ENCODE measurements at places on chromosomes 6 and 20.
A peak's percentile ranks its signal among the peaks of the same experiment; 100 is the strongest.

GRCh38 chr6:158060455-158061360 is 79.0 kb downstream of the SYNJ2 start:
- DNase-seq = no peak

GRCh38 chr6:44917430-44917829 is 410.7 kb upstream of the RUNX2 start:
- DNase-seq = no peak

DNA sequence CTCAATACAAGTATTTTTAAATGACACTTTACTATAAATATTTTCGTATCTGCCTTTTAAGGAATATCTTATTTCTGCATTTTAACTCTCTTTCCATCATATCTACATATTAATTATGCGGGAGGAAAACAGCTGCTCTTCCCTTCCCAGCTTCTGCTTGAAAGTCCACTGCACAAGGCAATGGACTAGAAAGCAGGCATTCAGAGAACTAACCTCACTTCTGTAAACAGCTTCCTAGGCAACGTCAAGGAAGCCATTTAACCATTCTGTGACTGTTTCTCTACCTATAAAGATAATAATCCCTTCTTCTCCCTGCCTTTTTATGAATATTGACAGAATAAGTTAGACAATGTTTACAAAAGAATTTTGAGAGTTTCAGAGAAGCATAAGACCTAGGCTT is 319.4 kb downstream of the BTBD9 start:
- DNase-seq = no peak

GRCh38 chr20:20755674-20756319 is 43.4 kb upstream of the RALGAPA2 start:
- DNase-seq = no peak

DNA sequence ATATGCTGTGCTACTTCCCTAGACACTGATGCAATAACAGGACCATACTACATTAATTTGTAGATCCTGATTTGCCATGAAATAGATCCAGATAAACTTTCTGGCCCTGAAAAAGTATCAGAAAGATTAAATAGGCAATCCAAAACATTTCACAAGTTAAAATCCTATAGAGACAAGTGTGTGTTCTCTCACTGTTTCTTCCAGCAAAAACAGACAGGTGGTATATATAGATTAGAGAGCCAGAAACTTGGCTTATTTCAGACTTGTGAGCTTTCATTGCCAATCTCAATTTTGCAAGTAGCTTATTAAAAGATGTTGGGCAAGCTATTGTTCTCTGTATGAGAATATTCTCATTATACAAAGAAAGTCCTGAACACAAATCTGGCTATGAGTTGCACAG is 289.1 kb upstream of the MANEA start:
- DNase-seq = no peak

- no peak for DNase-seq
These were observed 36.8 kb downstream of the CENPW start for GRCh38 chr6:126376682-126377081.

DNA sequence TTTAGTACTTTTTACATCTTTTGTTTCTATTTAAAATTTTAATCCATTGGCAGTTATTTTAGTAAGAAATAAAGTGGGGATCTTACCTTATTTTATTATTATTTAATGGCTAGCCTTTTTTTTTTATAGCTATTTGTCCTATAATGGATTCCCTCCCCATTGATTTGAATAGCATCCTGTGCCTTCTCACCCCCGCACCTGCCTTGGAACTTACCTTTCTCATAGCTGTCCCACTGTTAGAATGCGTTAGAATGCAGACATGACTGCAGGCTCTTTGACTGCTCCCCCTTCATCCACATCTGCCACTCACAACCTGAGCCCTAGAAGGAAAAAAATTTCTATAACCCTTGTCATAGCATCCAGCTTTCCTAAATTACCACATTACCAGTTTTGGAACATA is 9.1 kb downstream of the PKIB start:
- DNase-seq = no peak

- DNase-seq = no peak
These were observed 30.9 kb upstream of the MLN start for GRCh38 chr6:33834401-33835392.

- DNase-seq = no peak
These were observed 157.5 kb downstream of the RFPL4B start for GRCh38 chr6:112504621-112505020.

DNA sequence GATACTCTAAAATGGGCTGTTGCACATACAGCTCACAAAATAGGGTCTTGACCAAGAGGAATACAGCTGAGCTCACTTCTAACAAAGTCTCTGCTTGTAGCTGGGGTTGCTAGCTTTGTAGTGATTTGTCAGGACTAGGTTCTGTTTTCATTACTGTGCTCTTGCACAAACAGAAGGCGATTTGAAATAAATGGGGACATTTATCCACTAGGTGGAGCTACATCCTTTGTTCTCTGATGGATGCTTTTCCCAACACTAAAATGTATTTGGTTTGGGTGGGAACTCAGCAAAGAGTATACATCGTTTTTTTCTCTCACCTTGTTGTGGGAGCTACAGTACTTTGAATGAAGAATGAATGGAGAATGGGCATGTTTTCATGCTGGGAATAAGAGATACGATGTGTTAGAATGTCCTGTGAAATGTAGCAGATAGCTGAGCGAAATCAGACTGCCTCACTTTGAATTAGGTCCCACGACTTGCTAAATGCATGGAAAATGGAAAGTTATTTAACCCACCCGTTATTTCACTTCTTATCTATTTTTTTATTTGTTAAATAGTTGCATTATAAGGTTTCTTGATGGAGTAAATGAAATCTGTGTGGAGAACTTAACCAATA is 494.7 kb upstream of the MAP3K7 start:
- DNase-seq = peak; percentile 21

GRCh38 chr6:116406678-116407345 is 36.1 kb downstream of the DSE start:
- no peak for DNase-seq

- DNase-seq = no peak
These were observed 480.9 kb upstream of the NOX3 start for GRCh38 chr6:155936551-155936950.

DNA sequence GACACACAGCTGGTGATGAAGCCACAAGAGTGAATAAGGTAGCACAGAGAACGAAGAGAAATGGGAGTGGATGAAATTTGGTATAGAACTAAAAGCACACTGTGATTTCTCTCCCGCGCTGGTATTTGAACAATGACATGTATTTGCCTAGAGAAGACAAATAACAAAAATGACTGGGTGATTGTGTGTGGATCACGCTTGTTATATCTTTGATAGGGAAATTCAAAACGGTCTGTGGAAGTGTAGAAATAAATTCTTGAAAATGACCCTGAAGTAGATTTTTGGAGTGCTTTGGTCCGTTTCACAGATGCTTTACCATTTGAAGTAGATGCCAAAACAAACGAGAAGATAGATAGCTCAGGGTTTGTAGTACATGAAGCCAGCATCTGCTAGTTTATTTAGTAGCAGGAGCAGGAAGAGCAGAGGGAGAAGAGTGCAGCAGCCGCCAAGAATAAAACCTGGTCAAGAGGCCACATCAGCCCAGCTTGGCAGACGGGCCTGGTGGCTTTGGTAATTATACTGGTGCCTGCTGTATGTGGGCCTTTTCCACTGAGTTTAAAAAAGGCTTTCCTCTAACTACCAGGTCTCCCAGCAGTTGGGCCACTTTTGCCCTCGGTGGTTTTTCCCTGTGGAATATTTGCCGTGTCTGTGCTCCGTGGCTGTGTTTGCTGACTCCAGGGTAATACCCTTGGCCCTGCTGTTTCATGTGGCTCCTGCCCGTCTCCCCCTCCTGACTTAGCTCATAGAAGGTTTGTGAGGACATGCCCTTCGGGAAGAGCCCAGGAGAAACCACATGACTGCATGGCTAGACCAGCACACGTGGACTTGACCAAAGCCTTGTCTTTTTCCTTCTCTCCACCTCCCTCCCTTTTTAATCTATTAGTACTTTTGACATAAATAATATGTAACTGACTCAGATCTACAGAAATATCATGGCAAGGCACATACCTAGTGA is 294.0 kb downstream of the SOX4 start:
- DNase-seq = no peak

DNA sequence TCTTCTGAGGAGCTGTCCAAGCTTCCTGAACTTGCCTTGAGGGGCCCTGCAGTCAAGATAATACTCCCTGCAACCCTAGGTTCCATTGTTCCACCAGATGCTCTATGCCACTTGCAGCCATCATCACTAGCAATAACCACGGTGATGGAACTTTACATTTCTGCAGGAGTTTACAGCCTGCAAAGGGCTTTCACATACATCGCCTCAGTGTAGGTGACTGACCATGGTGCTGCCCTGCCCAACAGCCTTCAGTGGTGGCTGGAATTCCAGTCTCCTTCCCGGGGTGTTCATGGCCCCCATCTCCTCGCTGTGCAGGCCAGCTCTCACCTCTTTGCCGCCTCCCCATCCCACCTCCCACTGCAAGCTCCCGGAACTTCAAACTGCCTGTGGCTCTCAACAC is 225.5 kb upstream of the ECI2 start:
- DNase-seq = no peak

DNA sequence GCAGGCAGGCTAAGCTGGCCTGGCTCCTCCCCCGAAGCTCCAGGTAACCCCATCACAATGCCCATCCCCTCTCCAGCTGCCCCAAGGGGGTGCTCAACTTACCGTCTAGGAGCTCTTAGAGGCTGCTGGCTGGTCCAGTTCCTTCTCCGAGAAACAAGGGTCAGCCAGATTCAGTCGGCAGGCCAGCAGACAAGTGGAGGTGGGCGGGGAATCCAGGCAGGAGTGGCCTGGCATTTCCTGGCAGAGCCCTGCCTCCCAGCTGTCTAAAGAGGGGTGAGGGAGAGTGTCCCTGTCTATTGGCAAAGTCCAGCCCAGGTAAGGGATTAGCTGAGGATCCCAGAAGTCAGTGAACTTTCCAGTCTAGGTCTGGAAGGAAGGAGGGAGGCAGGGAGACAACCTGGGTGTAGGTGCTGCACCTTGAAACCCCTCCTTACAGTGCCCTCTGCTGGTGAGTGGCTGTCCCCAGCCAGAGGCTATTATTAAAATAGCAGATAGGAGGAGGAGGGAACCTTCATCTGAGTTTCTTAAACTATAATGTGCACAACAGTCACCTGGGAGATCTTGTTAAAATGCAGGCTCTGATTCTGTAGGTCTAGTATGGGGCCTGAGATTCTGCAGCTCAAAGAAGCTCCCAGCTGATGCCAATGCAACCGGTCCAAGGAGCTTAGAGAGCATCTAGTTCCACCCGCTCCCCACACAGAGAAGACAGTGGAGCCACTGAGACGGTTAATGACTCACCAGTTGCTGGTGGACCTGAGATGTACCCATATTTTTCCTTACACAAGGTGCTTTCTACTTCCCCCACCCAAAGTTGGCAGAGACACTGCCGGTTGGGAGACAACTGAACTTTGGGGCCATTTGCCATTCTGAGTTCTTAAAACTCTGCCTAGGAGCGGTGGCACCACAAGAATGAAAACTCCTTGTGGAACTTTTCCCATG is at the start of gene UNC5CL:
UNC5CL (minus strand) TSS at position 162 of the 939 bp plus-strand sequence. CDS start 4,147 bp downstream, outside the sequence.
- DNase-seq = peak; percentile 68

DNA sequence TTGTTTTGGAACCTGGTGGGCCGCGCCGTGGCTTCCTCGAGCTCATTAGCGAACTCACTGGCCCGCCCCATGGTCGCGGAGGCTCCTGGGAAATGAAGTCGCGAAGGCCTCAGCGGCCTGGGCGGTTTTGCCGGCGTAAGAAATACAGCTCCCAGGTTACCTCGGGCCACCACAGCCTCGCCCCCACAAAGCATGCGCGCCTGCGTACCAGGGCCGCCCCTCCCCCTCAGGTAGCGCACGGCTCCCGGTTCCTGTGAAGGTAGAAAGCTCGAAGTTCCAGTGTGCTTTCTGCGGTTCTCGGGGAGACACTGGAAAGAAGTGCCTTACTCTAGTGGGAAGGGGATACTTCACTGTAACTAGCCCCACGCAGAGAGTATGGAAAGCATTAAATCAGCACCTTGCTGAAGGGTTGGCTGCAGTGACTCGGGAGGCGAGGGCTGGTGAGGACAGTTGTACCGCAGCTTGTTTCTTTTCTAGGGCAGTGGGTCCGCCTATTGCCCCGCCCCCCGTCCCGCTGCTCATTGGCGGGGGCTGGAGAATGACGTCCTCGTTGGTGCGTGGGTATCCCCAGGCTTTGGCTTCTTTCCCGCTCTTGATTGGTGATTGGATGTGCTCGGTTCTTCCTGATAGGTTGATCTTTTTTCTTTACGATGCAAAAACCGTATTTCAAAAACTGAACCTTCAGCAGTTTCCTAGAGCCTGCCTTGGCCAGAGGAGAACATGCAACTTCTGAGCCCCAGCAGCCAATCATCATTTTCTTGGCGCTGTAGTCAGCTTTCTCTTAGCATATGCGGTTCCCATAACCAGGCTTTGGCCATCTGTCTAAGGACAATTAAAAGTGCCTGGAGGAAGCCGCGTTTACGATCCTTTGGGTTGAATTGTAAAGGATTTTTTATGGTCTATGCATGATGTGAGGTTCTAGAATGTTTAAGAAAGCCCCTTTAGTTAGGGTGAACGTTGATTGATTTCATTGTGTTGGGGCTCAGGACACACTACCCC is at the start of gene CDK19:
CDK19 (minus strand) TSS at position 59 of the 999 bp plus-strand sequence. CDS start 333 bp downstream, outside the sequence.
- DNase-seq = peak; percentile 92

DNA sequence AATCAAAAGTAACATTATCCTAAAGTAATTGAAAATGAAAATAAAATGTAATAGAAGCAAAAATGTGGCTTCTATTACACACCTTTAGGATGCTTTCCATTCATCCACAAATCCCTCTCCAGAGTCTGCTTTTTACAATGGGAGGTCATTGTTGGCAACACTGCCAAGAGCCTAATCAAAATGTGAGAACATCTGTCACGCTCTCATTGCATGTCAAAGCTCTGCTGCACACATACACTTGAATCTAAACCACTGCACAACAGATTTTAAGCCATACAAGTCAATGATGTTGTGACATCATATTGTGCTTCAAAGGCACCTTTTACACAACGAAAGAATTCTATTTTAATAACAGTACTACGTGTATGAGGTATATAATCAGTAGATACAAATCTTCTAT is 82.1 kb downstream of the PREP start:
- DNase-seq = no peak

GRCh38 chr6:170201361-170201760 is 89.5 kb downstream of the DLL1 start:
- no peak for DNase-seq

GRCh38 chr20:59403261-59403961 is 103.0 kb downstream of the EDN3 start:
- DNase-seq = peak; percentile 91

DNA sequence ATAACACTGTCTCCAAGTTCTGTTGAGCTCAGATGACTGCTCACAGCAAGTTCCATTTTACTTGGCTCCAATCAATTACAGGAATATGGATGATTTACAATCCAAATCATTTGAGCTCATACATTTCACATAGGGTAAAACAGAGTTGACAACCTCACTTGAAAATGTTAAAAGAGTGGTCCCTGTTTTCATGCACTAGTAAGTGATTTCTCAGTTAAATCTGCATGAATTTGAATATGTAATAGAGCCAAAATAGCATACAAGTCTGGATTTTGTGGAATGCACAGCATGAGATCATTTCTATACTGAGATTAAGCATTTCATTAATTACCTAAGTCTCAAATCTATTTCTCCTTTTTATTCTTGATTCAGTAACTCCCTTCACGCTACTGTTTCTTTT is 217.6 kb downstream of the SIM1 start:
- DNase-seq = no peak

- no peak for DNase-seq
These were observed 777.7 kb downstream of the C6orf118 start for GRCh38 chr6:164531736-164532135.

- no peak for DNase-seq
These were observed 125.2 kb downstream of the MYO6 start for GRCh38 chr6:75874224-75874623.

GRCh38 chr6:158266131-158266530 is 46.1 kb upstream of the TULP4 start:
- no peak for DNase-seq

GRCh38 chr6:32118782-32119628 is 9.0 kb downstream of the ATF6B start:
- peak; percentile 77 for DNase-seq

- DNase-seq = no peak
These were observed 143.3 kb upstream of the SMLR1 start for GRCh38 chr6:130683761-130684517.

Measured in 8988T (cell line).